ENCODE measurements at places on chromosomes 13 and 19.
A peak's percentile ranks its signal among the peaks of the same experiment; 100 is the strongest.

- no peak for DNase-seq
Observed at GRCh38 chr13:41931337-41931736, 29.6 kb downstream of the VWA8 start.

DNA sequence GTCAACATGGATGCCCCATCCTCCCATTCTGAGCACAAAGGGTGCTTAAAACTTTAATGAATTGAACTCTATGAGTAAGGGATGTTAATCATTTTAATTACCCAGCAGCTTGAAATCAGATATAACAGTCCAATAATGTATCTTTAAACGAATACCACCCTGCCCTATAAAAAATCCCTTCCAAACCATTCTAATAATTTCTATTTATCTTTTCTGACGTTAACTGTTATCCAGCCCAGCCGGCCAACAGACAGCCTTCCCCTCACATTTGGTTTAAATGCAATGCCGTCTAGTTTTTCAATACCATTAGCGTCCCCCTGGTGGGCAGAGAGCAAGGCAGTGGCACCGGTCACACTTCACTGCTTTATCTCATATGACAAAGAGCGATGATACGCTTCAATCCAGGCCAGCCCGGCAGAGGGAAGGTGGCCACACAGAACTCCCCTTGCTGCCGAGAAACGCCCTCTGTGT lies 402.2 kb upstream of the ZNF507 start:
- DNase-seq, result no peak

DNA sequence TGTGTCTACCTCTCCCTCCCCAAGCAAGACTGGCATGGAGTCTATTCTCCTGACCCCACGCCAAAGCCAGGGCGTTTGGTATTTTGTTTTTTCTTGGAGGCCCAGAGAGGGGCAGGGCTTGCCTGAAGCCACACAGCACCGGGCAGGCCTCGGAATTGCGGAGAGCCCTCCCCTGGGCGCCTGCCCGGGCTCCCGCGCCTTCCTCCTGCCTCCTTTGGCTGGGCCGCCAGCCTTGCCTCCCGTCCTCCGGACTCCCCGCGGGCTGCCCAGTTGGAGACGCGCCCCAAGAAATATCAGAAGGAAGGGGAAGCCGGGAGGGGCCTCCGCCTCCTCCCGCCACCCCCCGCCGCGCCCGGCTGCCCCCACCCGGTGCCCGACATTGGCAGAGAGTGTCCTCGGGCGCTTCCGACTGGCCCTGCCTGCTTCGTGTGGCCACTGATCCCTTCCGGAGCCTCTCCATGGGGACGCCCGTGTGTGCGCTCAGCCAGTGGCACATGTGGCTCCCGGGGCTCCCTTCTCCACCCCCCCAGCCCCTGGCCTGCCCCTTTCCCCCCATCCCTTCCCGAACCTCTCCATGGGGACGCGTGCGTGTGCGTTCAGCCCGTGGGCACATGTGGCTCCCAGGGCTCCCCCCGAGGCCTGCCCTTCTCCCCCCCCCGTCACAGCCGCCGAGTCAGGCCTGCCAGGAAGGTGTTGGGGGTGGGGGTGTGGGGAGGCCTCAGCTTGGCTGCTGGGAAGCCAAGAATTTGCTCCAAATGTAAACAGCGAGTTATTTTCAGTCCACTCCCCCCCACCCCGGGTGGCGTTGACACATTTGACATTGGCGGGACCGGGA lies 37.3 kb downstream of the NFIC start:
- no peak for DNase-seq

- no peak for DNase-seq
Observed at GRCh38 chr19:12778017-12778904, 2.9 kb upstream of the HOOK2 start.

DNA sequence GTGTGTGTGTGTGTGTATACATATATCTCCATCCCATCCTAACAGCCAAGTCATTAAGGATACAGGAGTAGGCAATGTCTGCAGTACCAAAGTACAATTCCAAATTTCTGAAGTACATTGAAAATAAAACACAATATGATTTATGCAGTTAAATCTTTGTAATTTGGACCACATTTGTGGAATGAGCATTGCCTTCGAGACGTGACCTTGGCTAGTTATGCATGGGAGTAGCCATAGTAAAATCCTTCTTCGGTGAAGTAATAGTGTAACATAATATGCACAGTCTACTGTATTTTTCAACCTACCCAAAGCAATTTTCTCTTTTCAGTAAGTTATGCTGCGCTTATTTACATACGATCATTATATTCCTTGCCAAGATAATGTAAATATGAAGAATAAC lies 665.7 kb upstream of the GPC6 start:
- DNase-seq, result no peak

DNA sequence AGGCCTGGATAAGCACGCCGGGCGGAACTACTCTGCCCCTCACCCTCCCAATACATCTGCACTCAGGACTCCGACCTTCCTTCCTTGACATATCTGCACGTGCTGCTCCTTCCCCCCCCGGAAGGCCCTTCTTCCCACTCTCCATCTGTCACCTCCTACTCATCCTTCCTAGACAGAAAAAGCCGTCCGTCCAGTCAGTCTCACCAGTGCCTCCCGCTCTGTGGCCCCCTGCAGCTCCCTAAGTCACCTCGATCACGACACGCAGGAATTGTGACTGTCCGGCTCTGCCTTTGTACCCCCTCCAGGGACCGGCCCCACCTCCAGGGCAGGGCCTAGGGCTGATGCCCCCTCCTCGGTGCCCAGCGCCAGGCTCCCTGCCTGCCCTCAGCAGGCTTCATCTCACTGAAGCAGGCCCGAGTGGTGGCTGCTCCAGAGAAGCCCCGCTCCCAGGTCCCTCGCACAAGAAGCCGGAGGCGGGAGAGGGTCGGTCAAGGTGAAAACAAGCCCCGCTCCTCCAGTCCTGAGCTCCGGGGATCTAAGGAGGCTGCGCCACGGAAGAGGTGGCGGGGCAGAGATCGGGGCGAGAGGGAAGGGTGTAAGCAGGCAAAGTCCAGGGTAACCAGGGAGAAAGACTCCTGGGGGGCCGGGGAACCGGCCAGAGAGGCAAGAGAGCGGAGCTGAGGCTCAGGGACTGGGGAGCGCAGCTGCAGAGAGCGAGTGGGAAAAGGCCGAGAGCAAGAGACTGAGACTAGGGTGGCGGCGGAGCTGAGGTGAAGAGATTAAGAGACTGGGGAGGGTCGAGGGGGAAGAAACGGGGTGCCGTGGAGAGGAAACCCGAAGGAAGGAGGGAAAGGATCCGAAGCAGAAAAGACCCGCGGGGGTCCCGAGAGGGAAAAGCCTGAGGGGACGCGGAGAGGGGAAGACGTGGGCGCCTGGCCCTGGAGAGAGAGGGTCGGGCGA lies 1.1 kb downstream of the PPP6R1 start:
- DNase-seq, result no peak

DNA sequence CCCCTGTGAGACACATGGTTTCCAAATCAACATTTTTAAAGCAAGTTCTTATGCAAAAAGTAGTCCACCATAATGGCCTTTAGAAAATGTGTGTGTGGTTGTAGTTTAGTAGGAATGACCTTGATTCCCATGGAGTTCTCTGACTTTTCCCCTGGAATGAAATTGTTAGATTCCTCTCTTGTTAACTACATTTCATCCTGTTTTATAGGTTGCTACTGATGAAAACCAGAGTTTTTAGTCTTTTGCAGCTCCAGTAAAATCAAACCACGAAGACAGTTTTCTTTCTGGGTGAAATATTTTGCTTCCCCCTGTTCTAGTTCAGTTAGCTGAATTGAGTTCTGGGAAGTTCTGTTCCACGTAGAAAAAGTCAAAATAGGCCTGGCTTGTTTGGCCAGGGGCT lies 107.7 kb downstream of the RAB20 start:
- DNase-seq, result no peak

- DNase-seq, result peak; percentile 41
Observed at GRCh38 chr13:24271601-24272451, 37.6 kb upstream of the C1QTNF9 start.

GRCh38 chr19:53991224-53992113 lies at the start of gene CACNG6:
Gene CACNG6, plus strand, starts transcription at chr19:53991637. Its CDS starts 1,241 bp downstream, at chr19:53992878.
- DNase-seq, result no peak

DNA sequence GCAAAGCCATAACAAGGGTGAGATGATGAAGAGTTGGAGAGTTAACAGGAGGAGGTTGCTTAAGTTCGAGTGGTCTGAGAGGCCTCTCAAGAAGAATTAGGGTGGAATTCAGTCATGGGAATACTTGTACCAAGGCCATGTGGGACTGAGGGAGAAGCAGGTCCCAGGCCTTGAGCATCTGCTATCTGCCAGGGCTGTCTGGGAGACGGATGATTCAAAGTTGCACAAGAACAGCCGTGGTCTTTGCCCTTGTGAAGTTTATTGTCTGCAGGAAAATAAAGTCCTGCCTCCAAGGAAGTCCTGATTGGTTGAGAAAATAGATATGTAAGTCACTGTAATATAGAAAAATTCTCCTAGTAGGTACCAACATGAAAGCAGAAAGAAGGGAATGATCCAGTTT lies 178.8 kb upstream of the RFC3 start:
- no peak for DNase-seq

GRCh38 chr13:111536075-111536642 lies 215.7 kb downstream of the TEX29 start:
- DNase-seq, result no peak

DNA sequence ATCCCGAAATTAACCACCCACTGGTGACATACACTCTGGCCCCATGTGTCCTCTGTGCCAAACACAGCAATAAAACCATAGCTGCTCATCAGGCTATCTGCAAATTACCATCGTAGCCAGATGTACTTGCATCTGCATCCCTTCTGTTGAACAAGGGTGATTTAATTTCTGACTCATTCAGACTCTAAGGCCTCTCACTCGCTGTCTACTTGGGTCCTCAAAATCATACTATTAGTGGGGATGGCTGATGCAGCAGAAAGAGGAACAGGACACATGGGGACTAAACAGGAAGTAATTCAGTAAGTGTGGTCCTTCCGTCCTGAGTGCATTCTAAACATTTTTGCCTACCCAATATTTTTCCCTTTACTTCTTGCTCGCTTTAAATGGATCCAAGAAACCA lies 2275.0 kb upstream of the PCDH20 start:
- no peak for DNase-seq

- DNase-seq, result no peak
Observed at GRCh38 chr13:34730961-34731360, 211.1 kb upstream of the NBEA start.

GRCh38 chr13:83819156-83819555 lies 63.1 kb downstream of the SLITRK1 start:
- DNase-seq, result no peak

GRCh38 chr13:113086991-113087922 lies 18.3 kb upstream of the F7 start:
- DNase-seq, result no peak

DNA sequence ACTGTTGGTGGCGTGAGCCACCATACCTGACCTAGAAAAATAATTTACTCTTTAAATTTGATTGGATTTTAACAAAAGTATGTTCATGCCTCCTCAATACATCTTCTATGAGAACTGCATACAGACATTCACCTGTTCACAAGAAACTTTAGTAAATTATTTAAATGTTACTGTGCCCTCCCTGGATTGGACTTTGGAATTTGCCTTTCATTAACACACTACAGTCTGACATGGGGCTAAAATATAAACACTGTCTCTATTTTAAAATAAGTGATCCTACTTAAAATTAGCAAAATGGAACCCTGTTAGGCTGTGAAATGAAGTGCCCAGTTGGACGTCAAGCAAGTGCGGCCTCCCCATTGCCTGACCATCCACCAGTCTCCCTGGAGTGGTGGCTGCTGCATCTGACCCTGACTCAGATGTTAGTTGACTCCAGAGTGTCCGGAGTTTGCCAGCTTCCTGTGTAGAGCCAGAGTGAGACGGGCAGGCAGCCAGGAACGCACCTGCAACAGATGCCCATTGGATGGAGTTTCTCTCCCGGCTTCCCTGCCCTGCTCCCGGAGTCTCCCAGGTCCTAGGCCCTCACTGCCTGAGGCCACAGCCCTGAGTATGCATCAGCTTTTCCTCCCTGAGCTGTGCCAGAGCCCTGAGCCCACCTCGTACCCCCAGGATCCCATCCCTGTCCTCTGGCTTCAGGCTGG lies 45.9 kb upstream of the ATP11A start:
- no peak for DNase-seq

DNA sequence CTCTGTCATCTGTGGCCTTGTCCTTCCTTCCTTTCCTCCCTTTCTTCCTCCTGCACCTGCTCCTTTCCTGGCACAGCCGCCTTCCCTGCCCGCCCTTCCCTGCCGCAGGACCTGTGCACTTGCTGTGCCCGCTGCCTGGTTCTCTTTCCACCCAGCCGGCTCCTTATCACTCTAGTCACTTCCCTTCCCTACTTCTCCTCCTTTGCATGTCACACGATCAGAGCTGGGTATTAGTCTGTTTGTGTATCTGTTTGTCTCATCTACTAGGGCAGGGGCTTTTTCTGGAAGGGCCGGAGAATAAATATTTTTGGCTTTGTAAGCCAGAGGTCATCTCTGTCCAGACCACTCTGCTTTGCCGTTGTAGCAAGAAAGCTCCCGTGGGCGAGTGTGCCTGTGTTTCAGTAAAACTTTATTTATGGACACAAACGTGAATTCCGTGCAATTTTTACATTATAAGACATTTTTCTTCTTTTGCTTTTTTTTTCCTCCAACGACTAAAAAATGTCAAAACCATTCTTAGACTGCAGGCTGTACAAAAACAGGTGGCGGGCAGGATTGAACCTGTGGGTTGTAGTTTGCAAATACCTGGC lies 6.1 kb downstream of the KDM4B start:
- no peak for DNase-seq

- DNase-seq, result no peak
Observed at GRCh38 chr19:9700229-9700981, 25.5 kb upstream of the ZNF562 start.

- DNase-seq, result peak; percentile 81
Observed at GRCh38 chr19:18700501-18701249, 17.2 kb downstream of the CRTC1 start.

DNA sequence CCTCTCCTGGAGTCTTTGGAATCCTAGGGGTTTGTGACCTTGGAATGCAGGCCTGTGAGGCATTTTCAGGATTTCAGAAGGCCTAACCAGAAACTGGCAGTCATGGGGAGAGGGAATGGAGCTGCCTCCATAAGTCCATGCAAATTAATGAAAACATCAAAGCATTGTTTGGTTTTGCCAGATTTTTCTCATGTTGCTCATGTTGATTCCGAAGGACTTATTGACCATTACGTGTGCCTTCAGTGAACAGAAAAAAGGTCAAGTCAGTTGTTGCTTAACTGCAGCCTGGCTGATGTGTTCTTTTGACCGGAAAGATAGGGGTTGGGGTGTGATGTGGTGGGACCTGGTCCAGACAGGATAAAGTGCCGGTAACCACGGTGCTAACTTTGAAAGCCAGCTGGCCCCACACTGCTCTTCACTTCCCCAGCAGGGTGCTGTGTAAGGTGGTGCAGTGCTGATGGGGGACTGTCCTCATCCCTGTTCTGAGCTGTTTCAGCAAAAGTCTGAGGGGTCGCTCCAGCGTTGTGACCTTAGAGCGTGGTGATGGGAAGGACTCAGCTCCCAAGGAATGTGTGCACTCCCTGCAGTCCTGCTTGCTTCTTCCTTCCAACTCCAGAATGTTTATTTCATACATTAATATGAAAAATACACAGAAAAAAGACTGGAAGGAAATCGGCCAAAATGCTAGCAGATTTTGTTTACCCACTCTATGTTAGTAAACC lies 3.5 kb downstream of the RNF113B start:
- no peak for DNase-seq

GRCh38 chr13:66154976-66155375 lies 1075.2 kb downstream of the PCDH9 start:
- no peak for DNase-seq

Data from GM12892 (cell line).